ENCODE measurements at places on chromosomes 2 and 18.

DNA sequence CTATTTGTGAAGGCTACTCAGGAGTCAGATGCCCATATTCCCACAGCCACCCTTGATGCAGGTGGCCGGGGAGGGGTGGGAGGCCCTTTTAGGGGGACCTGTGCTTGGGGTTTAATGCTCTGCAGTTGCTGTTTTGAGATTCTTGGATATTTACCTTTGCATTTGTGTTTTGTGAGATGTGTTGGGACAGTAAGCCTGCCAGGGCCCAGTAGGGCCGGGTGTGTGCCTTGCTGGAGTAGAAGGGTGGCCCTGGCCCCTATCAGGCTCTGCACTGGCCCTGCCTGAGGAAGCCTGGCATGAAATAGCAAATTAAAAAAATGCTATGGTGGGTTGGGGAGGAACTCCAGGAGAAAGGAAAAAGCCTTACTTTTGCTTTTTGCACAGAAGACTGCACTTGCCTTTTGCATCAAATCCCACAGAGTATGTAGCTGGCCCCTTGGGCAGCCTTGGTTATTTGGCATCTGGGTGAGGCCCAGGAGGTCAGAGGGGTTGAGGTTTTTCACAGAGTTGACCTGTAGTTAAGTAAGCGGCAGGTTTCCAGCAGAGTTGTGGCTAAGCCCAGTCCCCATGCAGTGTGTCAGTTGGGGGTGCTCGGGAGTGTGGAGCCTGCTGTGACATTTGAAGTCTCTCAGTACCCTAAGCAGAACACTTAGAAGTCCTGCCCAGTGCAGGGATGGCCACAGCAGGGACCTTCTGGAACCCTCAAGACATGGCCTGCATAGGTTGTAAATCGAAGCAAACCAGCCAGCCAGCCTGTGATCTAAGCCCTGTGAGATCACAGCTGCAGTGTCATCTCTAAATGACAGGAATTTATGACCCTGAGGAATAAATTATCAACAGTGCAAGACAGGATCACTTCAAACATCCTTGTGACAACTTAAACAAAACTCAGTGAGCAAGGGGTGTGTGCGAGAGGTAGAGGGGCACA lies 68.8 kb downstream of the SH3RF3 start:
- DNase-seq, result no peak

DNA sequence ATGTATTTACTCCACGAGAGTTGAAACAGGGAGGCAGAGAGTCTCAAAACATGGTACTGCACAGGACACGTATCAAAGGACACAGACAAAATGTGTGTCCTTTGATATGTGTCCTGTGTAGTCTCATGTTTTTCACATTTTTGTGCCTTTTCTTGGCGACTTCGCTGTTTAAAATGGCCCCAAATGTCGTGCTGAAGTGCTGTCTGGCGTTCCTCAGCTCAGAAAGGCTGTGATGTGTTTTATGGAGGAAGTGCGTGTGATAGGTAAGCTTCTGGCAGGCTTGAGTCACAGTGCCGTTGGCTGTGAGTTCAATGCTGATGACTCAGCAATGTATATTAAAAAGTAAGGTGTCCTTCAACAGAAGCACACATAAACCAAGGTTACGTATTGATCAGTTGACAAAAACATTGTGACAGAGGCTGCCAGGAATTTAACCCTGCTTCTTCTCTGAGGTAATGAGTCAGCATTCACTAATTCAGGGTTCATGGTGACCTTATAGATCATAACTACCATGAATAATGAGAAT lies 78.2 kb downstream of the DYSF start:
- no peak for DNase-seq

DNA sequence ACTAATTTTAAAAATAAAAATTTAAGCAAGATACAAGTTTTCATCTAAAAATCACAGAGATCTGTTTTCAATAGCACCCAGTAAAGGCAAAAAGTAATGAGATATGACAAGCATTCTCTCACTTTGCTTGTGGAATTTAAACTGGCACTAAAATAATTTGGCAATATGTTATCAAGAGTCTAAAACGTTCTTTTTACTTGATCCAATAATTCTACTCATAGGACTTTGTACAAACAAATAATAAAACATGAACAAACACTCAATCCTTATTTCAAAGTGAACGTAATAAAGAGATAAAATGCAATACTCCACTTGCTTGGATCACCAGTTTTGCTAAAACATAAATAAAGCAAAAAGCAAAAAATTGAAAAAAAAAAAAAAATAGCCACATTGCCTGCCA lies 30.4 kb downstream of the PIAS2 start:
- DNase-seq, result no peak

- DNase-seq, result no peak
Observed at GRCh38 chr18:53531896-53532295, 692.6 kb downstream of the MBD2 start.

DNA sequence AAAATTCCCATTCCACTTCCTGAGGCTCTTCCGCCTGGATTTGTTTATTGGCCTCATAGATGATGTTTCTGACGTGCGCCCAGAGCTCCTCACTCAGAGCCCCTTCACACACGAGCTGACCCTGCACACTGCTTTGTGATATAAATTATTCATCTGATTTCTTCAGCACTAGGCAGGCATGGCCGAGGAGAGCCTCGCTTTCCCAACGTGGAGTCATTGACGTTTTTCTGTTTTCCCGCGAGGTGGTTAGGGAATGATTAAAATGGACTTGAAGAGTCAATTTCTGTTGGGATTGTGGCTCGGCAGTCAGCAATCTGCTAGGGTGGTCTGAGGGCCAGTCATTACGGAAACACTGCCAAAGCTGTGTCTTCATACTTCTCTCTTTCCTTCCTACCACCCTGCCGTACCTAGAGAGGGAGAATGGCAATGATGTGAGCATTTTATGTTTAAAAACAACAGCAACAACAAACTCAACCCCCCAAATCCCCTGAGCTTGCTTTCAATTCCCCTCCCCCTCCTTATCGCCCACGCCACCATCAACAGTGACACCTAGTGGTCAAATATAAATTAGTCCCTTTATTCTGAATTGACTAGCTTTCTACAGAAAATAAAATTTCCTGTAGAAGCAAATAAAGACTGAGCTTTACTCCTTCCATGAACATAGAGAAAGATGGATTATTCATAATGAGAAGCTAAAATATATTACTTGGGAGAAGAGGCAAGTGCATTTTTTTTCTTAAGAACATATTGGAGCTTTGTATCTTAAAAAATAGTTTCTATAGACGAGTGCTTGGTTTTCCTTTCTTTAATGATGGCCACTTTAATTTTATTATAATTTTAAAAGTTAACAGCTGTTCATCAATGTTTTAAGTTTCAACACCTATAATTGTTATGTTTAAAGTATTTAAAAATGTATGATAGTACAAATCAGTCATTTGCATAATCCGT lies 285.1 kb downstream of the MTX2 start:
- DNase-seq, result peak; percentile 10

- no peak for DNase-seq
Observed at GRCh38 chr2:71503837-71504236, 50.5 kb downstream of the DYSF start.
